Chondrocyte (in vitro differentiated cells): ENCODE measurements at places on chromosomes 11 and 22. TPM values are rescaled to one million over a fixed set of nuclear protein-coding genes. Genes with fewer than 3 reads are reported as not detected.

GRCh38 chr22:44968736-44969135 is 41.1 kb downstream of the PHF21B start:
- DNase-seq, result no peak

DNA sequence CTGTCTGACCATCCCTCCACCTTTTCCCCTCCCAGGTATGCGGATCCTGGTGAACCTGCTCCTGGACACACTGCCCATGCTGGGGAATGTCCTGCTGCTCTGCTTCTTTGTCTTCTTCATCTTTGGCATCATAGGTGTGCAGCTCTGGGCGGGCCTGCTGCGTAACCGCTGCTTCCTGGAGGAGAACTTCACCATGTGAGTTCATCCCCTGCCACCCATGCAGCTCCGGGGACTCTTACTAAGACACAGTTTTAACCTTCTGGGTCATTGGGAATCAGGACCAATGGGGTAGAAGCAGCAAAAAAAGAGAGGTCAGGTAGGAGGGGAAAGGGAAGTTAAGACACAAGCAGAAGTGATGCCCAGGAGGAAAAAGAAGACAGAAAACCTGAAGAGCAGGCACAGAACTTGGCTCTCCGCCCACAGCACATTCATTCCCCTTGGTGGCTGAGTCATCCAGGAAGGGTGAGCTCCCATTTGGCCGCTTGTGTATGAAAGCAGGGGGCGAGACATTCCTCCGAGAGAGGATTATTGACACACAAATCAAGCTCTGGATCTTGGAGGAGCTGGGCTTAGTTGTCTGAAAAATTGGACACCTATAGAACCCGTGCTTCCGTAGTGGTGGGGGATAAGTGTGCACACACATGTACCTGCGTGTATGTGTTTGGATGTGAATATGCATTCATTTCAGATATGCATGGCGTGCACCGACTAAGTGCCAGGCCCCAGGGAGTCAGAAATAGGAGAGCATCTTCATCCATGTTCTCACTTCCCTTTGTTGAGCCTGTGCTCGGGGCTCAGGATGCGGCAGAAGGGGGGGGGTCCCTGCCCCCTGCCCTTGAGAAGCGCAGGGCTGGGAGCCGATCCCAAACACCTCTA is 64.2 kb downstream of the CACNA1I start:
- no peak for DNase-seq

DNA sequence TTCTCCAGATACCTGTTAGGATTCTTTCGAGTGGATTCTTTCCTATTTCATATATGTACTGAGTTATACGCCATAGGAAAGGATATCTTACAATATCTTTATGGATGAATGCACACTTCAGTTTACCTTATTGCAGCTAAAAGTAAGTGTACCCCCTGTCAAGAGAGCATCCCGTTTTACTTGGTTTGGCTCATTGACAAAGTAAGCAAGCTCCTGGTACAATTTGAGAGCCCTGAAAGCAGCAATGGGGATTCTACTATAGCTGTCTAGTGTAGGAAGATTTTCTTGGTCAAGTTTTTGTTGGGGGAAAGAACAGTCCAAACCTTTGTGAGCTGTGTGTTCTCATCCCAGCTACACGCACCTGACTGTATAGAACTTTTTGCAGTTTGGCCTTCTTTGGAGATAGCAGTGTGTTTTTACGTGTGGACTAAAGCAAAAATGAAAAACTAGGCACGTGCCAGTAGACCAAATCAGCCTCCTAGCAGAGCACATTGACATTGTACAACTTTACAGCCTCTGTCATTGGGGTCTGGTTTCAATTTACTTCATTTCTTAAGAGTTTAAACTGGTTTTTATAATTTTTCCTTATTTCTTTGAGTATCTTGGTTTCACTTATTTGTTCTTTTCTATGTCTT is 44.0 kb downstream of the PPP6R3 start:
- DNase-seq, result no peak

DNA sequence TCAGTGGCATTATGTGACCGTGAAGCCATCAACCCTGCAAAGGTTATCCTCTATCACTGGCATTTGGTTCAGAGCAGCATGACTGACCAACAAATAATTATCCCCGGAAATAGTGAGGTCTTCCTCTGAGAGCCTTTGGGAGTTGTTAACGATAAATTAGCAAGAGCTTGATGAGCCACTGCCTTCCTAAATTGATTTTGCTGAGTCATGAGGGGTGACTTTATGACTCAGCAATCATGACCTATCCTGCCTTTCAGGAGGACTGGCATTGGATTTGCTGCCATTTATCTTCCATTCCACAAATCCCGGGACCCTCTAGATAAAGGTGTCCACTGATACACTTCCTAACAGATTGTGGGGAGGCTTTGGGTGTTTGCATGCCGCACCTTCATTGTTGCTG is 80.8 kb upstream of the MTNR1B start:
- DNase-seq, result no peak

GRCh38 chr22:31340360-31340759 is 5.8 kb downstream of the PATZ1 start:
- DNase-seq, result no peak

GRCh38 chr22:35985371-35985770 is 43.3 kb downstream of the RBFOX2 start:
- no peak for DNase-seq

DNA sequence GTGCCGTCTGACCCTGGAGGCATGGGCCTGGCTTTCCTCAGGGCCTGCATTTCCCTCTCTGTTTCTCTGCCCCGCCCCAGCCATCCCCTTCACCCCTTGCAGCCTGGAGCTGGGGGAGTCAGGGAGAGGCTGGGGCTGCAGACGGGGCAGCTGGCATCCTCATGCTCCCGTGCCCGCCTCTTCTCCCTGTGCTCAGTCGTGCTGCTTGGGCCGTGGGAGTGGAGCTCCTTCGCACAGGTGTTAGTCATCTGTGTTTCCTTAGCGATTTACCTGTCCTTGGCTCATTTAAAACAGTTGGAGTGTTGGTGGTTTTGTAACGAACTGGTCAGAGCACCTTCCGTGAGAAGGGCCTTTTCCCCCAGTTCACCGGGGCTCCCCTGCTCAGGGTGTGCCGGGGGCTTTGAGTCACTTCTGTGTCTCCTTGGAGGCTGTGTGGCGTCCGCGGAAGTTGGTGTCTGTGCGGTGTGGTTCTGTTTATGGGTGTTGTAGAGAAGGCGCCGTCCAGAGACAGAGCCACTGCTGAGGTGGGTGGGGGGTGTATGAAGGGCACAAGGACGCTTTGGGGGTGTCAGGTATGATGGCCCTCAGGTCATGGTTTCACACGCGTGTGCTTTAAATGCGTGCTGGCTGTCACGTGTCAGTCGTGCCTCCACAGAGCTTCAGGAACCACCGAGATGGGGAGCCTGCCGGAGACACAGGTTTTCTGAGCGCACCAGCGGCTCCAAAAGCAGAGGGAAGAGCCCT is 19.5 kb downstream of the BRSK2 start:
- DNase-seq, result no peak

- no peak for DNase-seq
These were observed 1.0 kb downstream of the LYVE1 start for GRCh38 chr11:10567446-10567845.

DNA sequence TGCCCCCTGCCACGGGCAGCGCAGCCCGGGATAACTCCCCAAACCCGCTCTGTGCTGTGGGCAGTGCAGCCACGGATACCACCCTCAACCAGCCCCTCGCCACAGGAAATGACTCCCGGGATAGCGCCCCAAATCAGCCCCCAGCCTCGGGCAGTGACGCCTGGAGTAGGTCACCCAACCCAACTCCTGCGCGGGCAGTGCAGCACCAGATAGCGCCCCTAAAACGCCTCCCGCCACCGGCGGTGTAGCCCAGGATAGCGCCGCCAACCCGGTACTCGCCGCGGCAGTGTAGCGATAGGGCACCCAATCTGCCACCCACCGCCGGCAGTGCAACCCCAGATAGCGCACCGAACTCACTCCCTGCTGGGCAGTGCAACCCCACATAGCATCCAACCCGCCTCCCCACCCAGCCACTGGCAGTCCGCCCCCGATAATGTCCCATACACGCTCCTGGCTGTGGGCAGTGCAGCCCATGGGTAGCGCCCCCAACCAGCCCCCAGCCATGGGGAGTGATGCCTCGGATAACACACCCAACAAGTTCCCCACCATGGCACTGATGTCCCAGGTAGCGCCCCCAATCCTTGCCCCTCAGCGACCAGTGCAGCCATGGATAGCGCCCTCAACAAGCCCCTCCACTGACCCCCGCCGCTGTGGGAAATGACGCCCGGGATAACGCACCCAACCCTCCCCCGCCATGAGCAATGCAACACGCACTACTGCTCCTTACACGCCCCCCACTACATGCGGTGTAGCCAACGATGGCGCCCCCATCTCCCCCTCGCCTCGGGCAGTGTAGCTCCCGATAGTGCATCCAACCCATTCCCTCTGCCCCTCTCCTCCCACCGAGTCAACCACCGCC is 1.5 kb downstream of the RFPL2 start:
- DNase-seq, result no peak

DNA sequence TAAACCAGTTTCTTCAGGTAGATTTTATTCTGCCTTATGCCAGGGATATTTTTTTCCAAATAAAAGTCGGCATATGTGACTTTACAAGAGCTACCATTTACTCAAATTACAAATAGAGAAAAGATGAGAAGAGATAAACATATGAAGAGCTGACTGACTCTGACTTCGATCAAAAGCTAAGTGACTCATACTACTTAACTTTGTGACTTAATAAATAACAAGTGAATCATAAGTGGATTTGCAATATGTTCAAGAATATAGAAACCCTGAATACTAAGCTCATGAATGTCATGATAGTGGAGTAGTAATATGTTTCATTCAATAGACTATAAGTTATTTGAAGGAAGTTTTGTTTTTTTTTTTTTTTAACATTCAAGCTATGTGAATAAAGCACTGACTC is 130.5 kb upstream of the ANO3 start:
- no peak for DNase-seq

GRCh38 chr11:116175707-116176106 is 597.1 kb downstream of the BUD13 start:
- no peak for DNase-seq

ACR gene
- total RNA-seq, result 0.45 to 0.74 TPM (median 0.63 TPM) in 3 replicates

DNA sequence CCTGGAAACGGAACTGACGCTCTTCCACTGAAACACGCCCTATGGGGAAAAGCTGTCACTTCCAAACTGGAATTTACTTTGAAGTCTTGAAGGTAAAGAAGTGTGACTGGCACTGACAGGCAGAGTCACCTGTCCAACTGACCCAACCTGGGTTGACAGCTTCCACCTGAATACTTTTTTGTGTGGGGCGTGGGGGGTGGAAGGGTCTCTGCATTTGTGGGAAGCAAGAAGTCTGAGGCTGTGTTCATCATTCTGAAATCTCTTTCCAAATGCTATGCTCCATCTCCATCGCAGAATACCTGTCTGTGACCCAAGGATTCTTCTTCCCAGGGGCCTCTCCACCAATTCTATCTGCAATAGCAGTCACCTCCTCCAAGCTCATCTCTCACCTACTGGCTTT is 7.8 kb downstream of the IFT27 start:
- peak; percentile 19 for DNase-seq

DNA sequence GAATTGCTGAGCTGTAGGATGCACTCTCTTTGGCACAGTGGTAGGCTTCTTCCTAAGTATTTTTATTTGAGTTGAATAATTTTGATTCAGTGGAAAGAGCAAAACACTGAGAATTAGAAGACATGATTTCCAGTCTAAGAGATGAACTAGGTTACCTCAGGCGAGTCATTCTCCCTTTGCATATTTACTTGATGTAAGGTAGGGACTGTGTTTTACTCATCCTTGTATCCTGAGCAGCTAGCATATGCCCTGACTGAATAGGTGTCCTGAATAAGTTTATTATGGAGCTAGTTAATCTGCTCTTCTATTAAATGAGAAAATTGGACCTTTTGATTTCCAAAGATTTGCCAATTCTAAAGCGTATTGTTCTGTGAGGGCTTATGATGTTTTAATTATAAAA is 50.7 kb downstream of the STIM1 start:
- DNase-seq, result no peak

- DNase-seq, result no peak
These were observed 8.7 kb downstream of the ME3 start for GRCh38 chr11:86663761-86664160.

- no peak for DNase-seq
These were observed 160.7 kb downstream of the SOX6 start for GRCh38 chr11:16195651-16196050.

MS4A6A gene
- not detected in 3 replicates for total RNA-seq

YAP1 gene
- 114 to 132 TPM (median 116 TPM) in 3 replicates for total RNA-seq

DNA sequence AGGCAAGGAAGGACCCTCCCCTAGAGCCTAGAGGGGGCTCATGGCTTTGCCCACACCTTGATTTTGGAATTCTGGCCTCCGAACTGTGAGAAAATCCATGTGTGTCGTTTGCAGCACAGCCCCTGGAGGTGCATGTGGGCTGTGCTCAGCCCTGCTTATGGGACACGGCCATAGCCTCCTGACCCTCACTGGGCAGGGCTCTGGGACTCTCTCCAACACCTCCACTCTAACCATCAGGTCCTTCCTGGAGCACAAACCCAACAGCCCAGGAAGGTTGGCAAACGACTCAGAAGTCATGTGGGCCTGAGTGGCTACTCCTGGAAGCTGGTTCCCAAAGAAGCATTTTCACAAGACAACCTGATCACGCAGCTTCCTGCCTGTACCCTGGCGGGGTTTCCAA is 144.1 kb downstream of the CTTN start:
- DNase-seq, result peak; percentile 50

OR51B4 gene
- not detected in 3 replicates for total RNA-seq

DNA sequence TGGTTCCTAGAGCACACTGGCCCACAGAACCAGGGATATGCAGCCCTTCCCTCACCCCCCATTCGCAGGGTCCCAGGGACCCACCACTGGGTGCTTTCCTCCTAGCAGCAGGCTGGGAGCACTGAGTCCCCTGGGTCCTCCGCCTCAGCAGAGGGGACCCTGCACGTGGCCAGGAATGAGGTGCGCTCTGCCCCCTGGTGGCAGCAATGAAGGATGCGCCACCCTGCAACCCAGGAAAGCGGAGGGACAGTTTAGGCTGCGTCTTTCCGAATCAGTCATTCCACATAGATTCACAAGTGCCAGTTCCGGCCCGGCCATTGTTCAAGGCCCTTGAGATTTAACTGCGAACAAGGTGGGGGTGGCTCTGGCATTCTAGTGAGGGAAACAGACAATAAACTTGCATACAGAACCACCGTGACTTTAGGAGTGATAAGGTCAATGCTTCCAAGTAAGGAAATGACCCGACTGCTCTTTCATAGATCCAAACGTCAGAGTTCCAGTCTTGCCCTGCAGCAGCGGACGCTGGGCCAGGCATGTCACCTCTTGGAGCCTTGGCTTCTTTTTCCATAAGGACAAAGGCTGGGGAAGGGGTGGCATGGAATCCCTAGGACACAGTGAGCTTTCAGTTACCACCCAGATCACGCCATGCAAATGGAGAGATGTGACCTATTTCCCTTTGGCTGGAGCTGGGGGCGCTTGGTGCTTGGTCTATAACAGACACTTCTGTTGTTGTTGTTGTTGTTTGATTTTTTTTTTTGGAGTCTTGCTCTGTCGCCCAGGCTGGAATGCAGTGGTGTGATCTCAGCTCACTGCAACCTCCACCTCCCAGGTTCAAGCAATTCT is 7.7 kb downstream of the RIN1 start:
- no peak for DNase-seq

GRCh38 chr11:62912268-62912667 is 8.9 kb downstream of the CHRM1 start:
- DNase-seq, result no peak

BET1L gene
- total RNA-seq, result 58.0 to 71.1 TPM (median 59.6 TPM) in 3 replicates

GRCh38 chr11:112294688-112295340 is 34.2 kb upstream of the PLET1 start:
- no peak for DNase-seq

- no peak for DNase-seq
These were observed 14.7 kb upstream of the TAB1 start for GRCh38 chr22:39384750-39385480.

GRCh38 chr11:18393581-18394274 is 635 bp upstream of the LDHA start:
- DNase-seq, result no peak
